ENCODE measurements at places on chromosomes 3 and 15. TPM values are rescaled to one million over a fixed set of nuclear protein-coding genes. Genes with fewer than 3 reads are reported as not detected.

PRR23C gene
- not detected for total RNA-seq

RYR3 gene
- total RNA-seq, result 0.17 TPM

IGF2BP2 gene
- 26.2 TPM for total RNA-seq

NUTM1 gene
- not detected for total RNA-seq

SLC27A2 gene
- 0.66 TPM for total RNA-seq

TRIM42 gene
- total RNA-seq, result not detected

CLRN1 gene
- not detected for total RNA-seq

SLC38A3 gene
- total RNA-seq, result not detected

MAPKAPK3 gene
- total RNA-seq, result 25.4 TPM

ENTPD3 gene
- total RNA-seq, result under 0.01 TPM

RPUSD2 gene
- total RNA-seq, result 13.1 TPM

LRRN1 gene
- 0.33 TPM for total RNA-seq

SMCO1 gene
- total RNA-seq, result not detected

LINGO1 gene
- not detected for total RNA-seq

NR1D2 gene
- total RNA-seq, result 85.2 TPM

KBTBD13 gene
- total RNA-seq, result not detected

SHC4 gene
- total RNA-seq, result 1.5 TPM

Data from fibroblast of lung (primary cell).